ENCODE measurements at places on chromosomes 4 and X.

DNA sequence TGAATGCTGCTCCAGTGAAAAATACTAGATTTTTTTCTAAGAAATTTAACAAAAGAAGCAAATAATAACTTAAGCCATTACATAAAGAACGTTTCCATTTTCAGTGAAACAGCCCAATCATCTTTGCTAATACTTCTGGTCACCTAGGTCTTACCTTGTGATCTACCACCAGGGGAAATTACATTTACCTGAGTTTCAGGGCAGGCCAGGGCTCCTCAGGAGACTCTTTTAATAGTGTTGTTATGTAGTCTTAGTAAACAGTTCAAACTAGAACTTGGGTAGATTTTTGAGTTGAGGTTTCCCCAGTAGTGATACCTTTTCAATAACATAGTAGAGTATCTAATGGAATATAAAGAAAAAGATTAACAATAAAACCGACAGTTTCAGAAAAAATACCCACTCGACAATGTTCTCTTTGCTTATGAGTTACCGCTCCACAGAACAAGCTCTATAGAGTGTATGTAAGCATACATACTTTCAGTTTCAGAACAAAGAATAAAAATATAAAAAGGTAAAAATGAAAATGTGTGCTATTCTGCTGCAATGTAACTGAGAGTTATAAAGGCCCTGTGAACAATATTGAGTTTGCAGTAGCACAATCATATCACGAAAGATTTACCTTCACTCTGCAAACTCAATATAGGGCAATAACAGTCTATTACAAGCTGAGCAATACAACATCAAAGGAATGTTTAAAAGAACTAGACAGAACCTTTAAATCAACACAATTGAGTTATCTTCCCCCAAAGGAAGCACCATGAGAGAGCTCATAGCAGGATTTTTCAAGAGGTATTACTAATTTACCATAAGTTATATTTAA lies 165.8 kb downstream of the ATOH1 start:
- no peak for DNase-seq

DNA sequence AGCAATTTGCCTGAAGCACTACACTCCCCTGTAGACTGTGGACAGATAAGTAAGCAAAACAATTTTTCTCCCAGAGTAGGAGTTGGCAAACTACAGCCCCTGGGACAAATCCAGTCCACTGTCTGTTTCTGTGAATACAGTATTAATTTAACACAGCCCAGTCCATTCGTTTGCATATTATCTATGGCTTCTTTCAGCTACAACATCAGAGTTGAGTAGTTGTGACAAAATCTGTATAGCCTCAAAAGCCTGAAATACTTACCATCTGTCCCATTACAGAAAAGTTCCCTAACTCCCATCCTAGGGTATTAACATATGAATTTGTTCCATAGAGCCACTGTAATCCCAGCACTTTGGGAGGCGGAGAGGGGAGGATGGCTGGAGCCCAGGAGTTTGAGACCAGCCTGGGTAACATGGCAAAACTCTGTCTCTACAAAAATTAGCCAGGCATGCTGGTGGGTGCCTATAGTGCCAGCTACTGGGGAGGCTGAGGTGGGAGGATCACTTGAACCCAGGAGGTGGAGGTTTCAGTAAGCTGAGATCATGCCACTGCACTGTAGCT lies 53.0 kb downstream of the AMELX start:
- DNase-seq: no peak

- DNase-seq: no peak
These were observed 11.4 kb downstream of the TNIP2 start for GRCh38 chr4:2744576-2745270.

DNA sequence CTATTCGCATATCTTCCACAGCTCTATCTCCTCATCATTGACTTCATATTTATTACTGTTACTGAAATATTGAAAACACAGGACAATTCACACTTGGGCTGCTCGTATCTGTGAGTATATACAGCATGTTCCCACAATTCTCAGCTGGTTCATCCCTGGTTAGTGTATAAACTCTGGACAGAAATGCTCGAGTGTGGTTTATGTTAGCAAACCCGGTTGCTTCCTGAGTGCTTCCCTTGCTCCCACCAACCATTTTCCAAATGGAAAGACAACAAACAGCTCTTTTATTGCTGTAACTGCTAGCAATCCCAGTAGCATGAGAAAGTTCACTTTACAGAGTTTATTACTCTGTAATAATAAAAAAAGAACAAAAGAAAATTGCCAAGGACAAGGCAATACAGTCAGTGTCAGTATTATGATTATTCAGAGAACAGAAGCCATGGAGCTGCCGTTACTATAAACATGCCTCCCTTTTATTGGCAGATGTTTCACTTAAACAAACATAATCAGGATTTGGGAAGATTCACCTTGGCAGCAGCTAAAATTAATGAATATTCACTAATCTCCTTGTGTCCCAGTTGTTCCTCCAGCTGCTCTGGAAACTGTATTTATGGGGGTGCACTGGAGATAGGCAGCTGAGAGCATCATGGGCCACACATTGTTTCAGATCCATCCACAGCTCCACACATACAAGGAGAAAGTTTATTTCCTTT lies 134.1 kb upstream of the GUCY1A1 start:
- DNase-seq: no peak
